ENCODE measurements at places on chromosomes 6 and 20. TPM values are rescaled to one million over a fixed set of nuclear protein-coding genes. Genes with fewer than 3 reads are reported as not detected.

PCSK2 gene
- not detected for total RNA-seq

SGK2 gene
- total RNA-seq: 9.9 TPM

WFDC10B gene
- not detected for total RNA-seq

BTNL2 gene
- not detected for total RNA-seq

GPR63 gene
- 0.32 TPM for total RNA-seq

TTBK1 gene
- 0.07 TPM for total RNA-seq

FAM83C gene
- total RNA-seq: 0.08 TPM

DNAH8 gene
- not detected for total RNA-seq

CALHM4 gene
- not detected for total RNA-seq

ZBTB46 gene
- 0.86 TPM for total RNA-seq

OXT gene
- total RNA-seq: not detected

B3GAT2 gene
- total RNA-seq: not detected

TMEM74B gene
- 3.7 TPM for total RNA-seq

MRPS10 gene
- total RNA-seq: 39.6 TPM

GRIK2 gene
- 0.39 TPM for total RNA-seq

DNMT3B gene
- 5.2 TPM for total RNA-seq

BPIFA2 gene
- total RNA-seq: not detected

FILIP1 gene
- total RNA-seq: 0.30 TPM

VIP gene
- not detected for total RNA-seq

LAMA4 gene
- total RNA-seq: 1.4 TPM
